Stimulated activated CD4-positive, alpha-beta T cell treated with anti-CD3 and anti-CD28 coated beads, TNF-alpha, amount 100 ng/mL, for 4 hours (primary cell): ENCODE measurements at places on chromosomes 11 and 22.

GRCh38 chr22:40487663-40488249 is 117.4 kb downstream of the SGSM3 start:
- no peak for DNase-seq

- DNase-seq: no peak
Observed at GRCh38 chr11:77144857-77145428, 16.9 kb downstream of the MYO7A start.

DNA sequence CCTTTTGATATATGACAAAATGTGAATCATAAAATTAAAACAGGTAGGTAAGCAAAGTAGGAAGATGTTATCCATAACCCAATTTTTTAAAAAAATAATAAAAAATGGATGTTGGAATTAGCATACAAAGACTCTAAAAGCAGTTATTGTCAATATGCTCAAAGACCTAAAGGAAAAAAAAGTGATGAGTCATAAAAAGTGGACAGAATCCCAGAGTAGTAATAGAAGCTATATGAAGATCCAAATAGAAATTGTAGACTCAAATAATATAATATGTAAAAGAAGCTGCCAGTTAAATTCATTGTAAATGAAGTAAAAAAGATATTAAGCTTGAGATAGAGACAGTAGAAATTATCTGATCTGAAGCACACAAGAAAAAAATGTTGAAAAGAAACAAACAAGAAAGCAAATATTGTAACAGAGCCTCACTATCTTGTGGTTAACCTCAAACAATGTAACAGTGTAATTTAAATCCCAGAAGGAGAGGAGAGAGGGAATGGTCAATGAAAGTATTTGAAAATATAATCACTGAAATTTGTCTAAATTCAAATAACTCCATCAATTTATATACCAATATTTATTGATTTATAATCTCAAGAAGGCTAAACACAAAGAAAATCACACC is 773.4 kb upstream of the RAG2 start:
- no peak for DNase-seq

DNA sequence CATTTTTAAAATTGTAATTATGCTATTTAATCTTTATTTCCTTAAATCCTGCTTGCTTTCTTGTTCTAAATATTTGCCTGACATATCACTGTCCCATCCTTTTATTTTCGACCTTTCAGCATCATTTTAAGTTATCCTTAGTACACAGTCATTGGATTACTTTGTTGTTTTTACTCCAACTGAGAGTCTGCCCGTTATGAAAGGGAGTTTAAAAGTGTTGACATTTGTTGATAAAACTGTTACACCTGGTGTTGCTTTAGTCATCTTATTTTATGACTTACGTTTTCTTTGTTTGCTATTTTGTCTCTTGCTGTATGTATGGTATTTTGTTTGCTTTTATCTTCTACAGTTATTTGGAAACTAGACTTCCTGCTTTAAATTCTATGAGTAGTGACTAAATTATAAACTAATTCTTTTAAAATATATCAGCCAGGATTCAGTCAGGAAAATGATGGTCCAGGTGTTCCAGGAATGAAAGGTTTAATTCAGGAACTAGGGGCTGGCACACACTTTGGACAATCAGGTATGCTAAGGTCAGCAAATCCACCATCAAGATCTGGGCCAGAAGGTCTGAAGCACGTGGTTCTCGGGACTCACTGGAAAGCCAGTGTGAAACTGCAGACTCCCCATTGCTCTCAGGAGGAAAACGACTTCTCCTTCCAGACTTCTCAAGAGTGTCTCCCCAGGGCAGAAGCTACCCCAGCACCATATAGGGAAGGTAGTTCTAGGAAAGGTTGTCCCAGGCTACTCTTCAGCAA is 86.0 kb downstream of the RASSF10 start:
- no peak for DNase-seq

GRCh38 chr11:8247312-8247711 is 16.4 kb downstream of the LMO1 start:
- no peak for DNase-seq

DNA sequence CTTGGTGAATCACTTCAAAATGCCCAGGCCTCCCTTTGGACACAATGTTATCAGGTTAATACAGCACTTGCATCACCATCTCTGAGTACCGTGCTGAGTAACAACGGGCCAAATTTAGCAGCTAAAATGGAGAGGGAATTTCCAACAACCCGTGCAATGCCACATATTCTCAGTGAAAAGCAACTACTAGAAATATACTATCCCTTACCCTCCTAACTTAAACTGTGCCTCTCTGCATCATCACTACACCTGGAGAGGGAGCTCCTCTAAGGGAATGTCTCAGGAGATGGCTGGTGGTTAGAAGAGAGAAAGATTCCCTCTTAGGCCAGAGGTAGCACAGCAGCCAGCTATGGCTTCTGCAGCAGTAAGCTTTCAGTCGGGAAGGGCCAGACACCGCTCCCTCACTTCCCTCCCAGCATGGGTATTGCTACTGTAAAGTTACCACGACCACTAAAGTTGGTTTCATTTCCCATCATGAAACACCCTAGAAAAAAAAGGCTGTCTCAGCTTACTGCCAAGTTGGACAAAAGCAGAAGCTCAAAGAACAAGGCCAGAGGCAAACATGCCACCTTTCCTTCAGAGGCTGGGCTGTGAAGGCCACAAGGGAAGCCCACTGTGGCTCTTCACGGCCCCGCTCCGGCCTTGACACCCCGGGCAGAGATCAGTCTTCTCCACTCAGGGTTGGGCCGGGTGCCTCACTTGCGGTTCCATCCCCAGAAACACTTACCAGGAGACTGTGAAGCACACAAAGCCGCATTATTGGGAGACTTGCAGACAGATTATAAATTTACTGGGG is 3.9 kb downstream of the MAML2 start:
- DNase-seq: no peak

GRCh38 chr11:7089328-7090251 is 792 bp downstream of the RBMXL2 start:
- DNase-seq: no peak

DNA sequence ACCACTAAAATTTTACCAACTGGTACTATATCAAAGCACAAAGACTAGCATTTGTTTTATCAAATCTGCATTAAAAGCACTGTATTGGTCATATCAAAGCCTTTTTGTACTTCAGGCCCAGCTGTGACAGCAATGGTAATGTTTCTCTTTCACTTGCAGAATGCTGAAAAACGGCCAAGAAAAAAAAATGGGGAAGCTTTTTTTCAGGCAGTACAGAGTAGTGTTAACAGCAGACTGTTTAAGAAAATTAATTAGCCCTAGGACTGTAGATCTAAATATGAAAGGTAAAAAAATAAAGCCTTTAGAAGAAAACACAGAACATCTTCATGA is 33.3 kb downstream of the DENND5A start:
- no peak for DNase-seq

DNA sequence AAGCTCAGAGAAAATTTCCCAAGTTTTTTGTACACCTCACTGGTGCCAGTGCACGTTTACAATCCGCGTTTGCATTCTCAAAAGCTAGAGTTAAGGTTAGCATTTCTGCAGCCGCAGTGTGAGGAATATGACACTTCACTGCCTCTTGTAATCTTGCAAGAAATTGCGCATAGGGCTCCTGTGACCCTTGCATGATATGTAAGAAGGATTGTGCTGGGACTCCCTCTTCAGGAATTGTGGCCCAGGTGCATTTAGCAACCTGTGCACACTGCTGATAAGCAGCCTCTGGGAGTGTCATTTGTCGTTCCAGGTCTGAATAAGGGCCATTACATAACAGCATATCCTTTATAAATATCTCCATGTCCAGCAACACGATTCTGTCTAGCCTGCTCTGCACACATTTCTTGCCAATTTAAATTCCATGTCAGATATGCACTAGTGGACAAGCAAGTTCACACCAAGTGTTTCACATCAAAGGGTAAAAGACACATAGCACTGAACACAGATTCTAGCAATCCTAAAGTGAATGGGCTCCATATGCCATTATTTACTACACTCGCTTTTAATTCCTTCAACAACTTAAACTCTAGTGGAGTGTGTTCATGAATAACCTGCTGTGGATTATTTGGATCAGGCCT is 69.2 kb upstream of the INCENP start:
- no peak for DNase-seq

GRCh38 chr11:130635937-130636630 is 187.6 kb downstream of the ADAMTS15 start:
- no peak for DNase-seq

DNA sequence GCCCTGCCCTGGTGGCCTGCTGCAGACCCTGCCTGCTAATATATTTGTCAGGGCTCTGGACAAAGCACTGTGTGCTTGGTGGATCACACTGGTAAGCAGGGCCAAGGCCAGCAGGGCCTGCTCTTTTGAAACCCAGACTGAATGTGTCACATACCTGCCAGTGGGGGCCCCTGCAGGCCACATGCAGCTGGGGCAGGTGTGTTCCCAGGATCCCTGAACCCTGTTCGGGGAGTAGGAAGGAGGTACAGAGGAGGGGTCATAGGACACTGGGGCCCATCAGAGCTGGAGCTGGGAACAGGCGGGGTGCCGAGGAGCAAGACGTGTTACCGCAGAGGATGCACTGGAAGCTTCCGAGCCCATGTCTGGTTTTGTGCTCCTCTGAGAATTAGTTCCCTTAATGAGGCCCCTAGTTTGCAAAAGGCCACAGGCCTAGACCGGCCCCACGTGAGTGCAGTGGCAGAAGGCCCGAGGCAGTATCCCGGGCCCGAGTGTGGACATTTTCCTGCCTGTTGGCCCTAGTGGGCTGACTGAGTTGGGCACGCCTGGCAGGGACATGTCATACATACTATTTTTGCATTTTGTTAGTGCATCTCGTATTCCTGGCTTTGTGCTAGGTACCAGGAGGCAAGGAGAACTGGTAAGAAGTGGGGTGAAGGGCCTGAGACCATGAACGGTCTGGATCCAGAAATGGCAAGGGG is 11.2 kb upstream of the ACR start:
- DNase-seq: no peak

GRCh38 chr11:78684377-78684776 is 109.7 kb upstream of the NARS2 start:
- no peak for DNase-seq

GRCh38 chr22:49296561-49296960 is 531.1 kb downstream of the BRD1 start:
- no peak for DNase-seq

DNA sequence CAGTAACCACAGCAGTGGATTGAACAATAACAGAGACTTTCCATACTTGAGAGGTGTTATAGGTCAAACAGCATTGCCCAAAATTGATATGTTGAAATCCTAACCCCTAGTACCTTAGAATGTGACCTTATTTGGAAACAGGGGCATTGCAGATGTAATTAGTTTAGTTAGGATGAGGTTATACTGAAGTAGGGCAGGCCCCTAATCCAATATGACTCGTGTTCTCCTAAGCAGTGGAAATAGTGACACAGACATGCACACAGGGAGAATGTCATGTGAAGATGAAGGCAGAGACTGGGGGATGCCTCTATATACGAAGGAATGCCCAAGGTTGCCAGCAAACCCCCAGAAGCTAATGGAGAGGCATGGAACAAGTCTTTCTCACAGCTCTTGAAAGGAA is 270.5 kb downstream of the TENM4 start:
- no peak for DNase-seq

DNA sequence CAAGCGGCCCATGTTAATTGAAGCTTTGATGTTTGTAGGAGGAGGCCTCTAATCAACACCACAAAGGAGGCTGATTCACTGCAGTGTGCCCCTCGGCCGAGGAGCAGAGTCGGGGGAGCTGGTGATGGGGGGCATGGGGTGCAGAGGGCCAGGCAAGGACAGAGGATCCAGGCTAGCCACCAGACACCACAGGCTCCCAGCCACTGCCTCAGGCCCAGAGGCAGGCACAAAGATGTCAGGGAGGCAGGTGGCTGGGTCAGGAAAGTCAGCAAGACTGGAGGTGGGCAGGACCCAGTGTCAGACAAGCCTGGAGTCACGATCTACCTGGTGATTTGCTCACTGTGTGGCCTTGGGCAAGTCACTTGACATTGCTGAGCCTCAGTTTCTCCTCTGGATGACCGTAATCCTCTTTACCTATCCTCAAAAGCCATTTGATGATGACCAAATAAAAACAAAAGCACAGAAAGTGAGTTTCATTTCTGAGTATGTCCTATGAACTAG is 121.0 kb downstream of the BUD13 start:
- no peak for DNase-seq

GRCh38 chr11:69553416-69554357 is 72.2 kb downstream of the LINC01488 start:
- no peak for DNase-seq

- DNase-seq: no peak
Observed at GRCh38 chr11:86117712-86118063, 48.8 kb upstream of the PICALM start.

GRCh38 chr11:101880222-101880621 is 34.6 kb upstream of the CEP126 start:
- no peak for DNase-seq

DNA sequence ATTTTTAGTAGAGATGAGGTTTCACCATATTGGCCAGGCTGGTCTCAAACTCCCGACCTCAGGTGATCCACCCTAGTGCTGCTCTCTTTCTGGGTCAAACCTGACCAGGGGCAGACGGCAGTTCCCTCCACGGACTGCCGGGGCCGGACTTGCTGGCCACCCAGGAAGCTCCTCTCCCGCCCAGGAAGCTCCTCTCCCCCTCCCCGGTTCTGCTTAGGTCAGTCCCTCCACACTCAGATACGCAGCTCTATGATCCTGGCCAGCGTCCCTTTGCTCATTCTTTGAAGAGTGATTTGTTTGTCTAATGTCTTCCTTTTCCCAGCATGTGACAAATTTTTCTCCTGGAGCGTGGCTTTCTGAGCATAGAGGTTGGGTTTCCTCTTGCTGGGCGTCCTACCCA is 125.3 kb upstream of the B3GAT1 start:
- no peak for DNase-seq

DNA sequence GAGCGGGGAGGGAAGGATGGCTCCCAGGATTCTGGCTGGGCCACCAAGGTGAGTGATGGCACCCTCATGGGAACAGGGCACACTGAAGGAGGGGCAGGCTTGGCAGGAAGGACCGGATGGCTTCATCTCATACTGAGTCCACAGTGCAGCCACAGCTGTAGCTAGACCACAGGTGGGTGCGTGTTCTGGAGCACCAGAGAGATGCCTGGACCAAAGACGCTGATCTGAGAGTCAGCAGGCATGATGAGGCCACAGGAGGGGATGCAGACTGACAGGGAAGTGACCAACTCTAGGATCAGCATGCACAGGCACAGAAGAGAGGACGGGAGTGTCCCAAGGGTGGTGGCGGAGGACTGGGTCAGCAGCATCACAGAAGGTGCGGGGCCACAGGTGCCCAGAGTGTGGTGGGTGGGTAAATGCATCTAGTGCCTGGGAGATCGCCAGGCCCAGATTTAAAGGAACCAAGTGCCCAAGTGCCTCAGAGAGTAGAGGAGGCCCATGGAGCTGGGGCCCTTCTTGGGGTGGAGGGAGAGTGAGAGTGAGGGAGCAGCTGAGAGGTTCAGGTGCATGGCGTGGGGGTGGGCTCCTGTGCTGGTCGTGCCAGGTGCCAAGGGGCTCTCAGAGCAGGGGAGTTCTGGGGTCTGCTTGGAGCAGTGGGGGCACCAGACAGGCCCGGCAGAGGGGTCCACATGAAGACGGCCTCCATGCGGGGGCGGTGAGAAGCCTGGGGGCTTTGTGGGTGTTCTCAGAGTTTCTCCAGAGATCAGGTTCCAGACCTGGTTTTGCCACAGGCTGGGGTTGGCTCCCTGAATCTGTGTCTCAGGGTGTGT is 113.7 kb downstream of the CEP164 start:
- DNase-seq: no peak

GRCh38 chr11:133895551-133895950 is 50.2 kb upstream of the SPATA19 start:
- DNase-seq: no peak
